Left ventricle myocardium inferior (tissue), 1 donor: ENCODE measurements at places on chromosomes 5 and 9. TPM values are rescaled to one million over a fixed set of nuclear protein-coding genes. Genes with fewer than 3 reads are reported as not detected.

- H3K4me3 ChIP-seq = no peak overlapping the region
Measured at GRCh38 chr9:95061916-95062595, 255.5 kb downstream of the FANCC start.

- H3K36me3 ChIP-seq = no peaks in the 10 kb centered on the region
- DNase-seq = no peak
- peak overlapping the region; percentile 72 for H3K27ac ChIP-seq
- H3K4me3 ChIP-seq = no peak overlapping the region
- H3K4me1 ChIP-seq = peaks cover 100% of the 10 kb centered on the region
Measured at GRCh38 chr9:134385915-134386314, 59.7 kb downstream of the RXRA start.

- peaks cover 60% of the 10 kb centered on the region for H3K27me3 ChIP-seq
- no peak for DNase-seq
- no peak overlapping the region for H3K4me3 ChIP-seq
- no peaks in the 10 kb centered on the region for H3K4me1 ChIP-seq
- no peaks in the 10 kb centered on the region for H3K36me3 ChIP-seq
Measured at GRCh38 chr9:126117631-126118030, 209.0 kb upstream of the MVB12B start.

GRCh38 chr9:88672874-88673689, 138.1 kb downstream of the NXNL2 start:
- no peaks in the 10 kb centered on the region for H3K36me3 ChIP-seq
- H3K27ac ChIP-seq = no peak overlapping the region
- H3K4me3 ChIP-seq = no peak overlapping the region
- H3K4me1 ChIP-seq = no peaks in the 10 kb centered on the region

DNA sequence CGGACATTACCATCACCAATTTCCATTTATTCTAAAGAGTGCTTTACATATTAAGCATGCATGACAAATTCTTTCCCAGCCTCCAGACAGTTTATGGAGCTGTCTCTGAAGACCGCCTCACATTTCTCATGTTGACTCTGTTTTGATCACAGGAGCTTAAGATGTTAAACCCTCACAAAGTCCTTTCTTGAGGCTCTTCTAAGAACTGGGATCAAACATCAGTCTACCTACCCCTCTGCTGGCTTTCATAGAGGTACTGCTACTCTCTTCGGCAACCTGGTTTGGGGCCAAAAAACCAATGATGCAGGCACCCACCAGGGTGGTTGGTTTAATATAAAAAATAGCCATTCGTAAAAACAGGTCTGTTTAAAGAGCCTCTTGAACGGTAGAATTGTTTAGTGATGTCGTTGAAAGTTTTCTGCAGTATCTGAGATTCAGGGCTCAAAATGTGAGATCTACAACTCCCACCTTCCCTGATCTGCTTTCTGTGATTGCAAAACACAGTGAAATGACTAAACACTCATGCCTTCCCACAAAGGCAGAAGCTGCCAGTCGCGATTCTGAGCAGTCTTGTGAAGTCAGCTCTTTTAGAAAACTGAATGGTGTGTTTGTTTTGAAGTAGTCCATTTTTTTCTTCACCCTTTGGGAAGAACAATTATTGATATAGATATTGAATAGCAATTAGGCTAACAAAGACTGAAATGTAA, 3.5 kb downstream of the RXFP3 start:
- H3K27ac ChIP-seq = no peak overlapping the region
- peaks cover 94% of the 10 kb centered on the region for H3K27me3 ChIP-seq
- DNase-seq = no peak
- peaks cover 20% of the 10 kb centered on the region for H3K4me1 ChIP-seq
- no peaks in the 10 kb centered on the region for H3K36me3 ChIP-seq
- H3K4me3 ChIP-seq = no peak overlapping the region

DNA sequence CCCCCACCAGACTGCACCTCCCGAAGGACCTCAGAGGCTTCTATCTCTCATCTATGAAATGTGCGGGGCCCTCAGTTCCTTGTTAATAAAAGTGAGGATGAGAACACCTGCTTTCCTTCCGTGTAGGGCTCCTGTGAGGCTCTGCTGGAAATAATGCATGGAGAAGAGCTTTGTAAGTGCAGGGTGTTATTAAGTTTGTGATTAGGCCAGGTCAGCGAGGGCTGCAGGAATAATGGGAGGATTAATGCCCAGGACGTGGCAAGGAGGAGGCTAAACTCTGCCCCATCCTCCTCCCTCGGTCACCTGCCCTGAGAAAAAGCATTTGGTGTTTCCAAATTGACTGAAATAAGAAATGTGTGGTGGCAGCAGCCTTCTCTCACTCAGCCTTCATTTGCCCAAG, 83.5 kb upstream of the HSPA9 start:
- no peaks in the 10 kb centered on the region for H3K36me3 ChIP-seq
- no peak overlapping the region for H3K4me3 ChIP-seq
- H3K27me3 ChIP-seq = no peaks in the 10 kb centered on the region
- H3K4me1 ChIP-seq = peaks cover 42% of the 10 kb centered on the region
- no peak overlapping the region for H3K27ac ChIP-seq
- no peak for DNase-seq

DNA sequence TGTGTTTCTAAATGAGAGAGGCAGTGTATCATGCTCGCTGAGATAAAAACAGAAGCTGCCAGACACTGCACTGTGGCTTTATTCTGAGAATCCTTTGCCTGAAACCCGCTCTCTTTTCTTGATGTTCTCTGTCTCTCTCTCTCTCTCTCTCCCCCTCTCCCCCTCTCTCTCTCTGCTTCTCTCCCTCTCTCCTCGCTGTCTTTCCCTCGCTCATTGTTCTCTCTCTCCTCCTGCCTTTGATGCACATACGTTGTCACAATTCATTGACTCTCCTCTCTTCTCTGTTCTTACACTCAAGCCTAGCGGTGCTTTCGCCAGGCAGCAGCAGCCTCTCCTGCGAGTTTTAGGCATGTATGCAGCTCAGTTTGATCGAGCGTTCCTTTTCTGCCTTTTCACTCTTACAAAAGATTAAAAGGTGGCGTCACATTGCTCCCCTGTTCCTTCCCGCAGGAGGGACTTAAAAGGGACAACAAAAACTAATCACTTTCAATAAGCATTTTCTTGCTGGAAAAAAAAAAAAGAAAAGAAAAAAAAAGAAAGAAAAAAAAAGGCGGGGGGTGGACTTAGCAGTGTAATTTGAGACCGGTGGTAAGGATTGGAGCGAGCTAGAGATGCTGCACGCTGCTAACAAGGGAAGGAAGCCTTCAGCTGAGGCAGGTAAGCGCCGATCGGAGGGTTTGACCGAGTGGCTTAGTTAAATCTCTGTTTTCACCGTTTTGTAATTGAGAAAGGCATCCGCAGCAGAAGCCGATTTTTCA, 717.9 kb upstream of the WWC1 start:
- H3K36me3 ChIP-seq = no peaks in the 10 kb centered on the region
- DNase-seq = no peak
- H3K27me3 ChIP-seq = peaks cover 97% of the 10 kb centered on the region
- no peak overlapping the region for H3K27ac ChIP-seq

- H3K27me3 ChIP-seq = peaks cover 58% of the 10 kb centered on the region
- no peak overlapping the region for H3K4me3 ChIP-seq
- DNase-seq = peak; percentile 28
- no peak overlapping the region for H3K27ac ChIP-seq
Measured at GRCh38 chr9:219670-220365, 5.2 kb downstream of the DOCK8 start.

DNA sequence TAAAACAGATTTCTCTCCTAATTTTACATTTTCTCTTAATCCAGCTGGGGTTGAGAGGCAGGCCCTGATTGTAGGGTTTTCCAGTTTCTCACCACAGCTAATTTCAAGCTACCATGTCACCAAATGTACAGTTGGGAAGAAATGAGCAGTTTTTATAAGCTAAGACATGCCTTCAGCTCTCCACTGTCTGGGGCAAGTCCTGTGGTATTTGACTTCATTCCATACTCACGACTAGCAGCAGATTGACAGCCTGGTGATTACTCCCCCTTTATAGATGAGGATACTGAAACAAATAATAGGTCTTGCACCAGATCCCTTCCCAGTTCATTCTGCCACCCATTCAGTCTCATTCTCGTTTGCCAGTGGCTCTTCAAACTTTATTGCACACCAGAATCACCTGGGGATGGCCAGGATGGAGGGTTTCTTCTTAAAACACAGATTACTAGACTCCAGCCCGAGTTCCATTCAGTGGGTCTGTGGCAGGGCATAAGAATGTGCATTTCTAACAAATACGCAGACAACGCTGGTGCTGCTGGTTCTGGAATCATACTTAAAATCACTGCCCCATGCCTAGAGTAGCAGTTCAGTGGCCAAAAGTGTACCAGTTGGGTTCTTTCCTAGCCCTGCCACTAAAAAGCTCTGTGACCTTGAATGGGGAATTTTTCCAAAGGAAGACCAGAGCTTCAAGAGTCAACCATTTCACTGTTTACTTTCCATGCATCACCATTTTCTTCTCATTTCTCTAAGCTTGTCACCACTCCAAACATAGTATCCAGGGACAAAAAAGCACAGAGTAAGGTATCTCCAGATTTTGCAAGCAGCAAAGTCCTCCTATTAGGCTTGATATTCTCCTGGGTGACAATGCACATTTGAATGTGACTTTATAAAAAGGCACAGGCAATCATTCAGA, 64.3 kb downstream of the CSNK1A1 start:
- no peaks in the 10 kb centered on the region for H3K27me3 ChIP-seq
- no peaks in the 10 kb centered on the region for H3K36me3 ChIP-seq
- DNase-seq = no peak
- H3K4me3 ChIP-seq = no peak overlapping the region
- peak overlapping the region; percentile 94 for H3K27ac ChIP-seq

GRCh38 chr5:35651002-35651756, 33.5 kb downstream of the SPEF2 start:
- H3K4me1 ChIP-seq = no peaks in the 10 kb centered on the region
- no peak for DNase-seq
- H3K27me3 ChIP-seq = no peaks in the 10 kb centered on the region
- no peak overlapping the region for H3K4me3 ChIP-seq
- no peaks in the 10 kb centered on the region for H3K36me3 ChIP-seq
- H3K27ac ChIP-seq = no peak overlapping the region

DNA sequence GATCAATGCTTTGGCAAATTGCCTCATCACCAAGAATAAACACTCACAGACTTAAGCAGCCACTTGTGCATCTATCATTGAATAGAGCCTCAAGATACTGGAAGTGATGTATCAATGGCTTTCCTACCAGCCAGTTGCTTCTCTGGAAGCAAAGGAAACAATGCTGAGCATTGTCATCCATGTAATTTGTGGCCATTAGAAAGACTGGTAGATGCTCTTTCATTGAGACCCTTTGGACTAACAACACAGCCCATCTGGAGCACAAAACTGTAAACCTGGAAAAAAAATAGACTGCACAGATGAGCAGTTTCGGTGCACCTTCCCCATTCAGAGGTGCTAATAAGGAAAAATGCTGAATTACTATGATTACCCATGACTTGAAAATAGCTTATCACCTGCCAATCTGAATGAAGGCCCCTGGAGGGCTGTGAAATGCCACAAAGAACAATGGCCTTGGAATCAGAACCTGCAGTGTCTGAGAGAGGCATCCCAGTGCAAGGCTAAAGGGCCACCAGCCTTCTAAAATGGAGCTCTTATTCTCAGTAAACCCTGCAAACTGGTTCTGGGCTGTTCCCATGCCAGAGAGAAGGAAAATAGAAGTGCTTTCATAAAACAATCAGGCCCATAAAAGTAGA, 127.5 kb downstream of the RFK start:
- H3K27me3 ChIP-seq = no peaks in the 10 kb centered on the region
- H3K4me1 ChIP-seq = no peaks in the 10 kb centered on the region
- DNase-seq = no peak
- no peaks in the 10 kb centered on the region for H3K36me3 ChIP-seq
- no peak overlapping the region for H3K27ac ChIP-seq

GRCh38 chr5:83987513-83988292, 267.0 kb upstream of the HAPLN1 start:
- H3K4me3 ChIP-seq = no peak overlapping the region
- DNase-seq = no peak
- H3K27ac ChIP-seq = no peak overlapping the region

DNA sequence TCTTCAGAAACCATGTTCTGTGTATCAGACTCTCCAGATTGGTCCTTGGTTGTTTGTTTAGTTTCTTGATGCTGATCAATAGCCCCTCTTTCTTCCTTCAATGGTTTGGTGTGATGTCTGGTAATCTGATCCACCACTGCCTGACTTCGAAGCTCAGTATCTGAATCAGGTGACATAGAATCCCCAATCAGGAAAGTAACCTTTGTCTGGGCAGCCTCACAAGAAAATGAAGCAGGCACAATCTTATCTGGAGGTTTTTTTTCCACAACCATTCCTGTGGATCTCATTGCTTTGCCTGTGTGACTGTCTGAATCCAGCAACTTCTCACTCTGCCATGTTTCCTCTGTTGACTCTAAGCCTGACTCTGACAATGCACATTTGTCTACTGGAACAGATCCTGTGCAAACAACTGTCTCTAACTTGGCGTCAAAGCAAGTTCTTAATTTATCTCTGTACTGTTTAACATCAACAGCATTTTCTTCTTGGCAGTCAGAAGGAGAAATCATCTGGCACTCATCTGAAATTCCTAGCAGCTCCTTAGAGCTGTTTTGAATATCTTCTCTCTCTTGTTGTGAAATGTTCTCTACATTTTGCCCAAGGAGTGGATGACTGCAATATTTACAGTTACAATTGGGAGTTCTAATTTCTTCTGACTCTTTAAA, 37.1 kb upstream of the RAPGEF6 start:
- H3K27ac ChIP-seq = peak overlapping the region; percentile 81
- no peak for DNase-seq
- peaks cover 54% of the 10 kb centered on the region for H3K36me3 ChIP-seq
- peaks cover 51% of the 10 kb centered on the region for H3K4me1 ChIP-seq
- no peaks in the 10 kb centered on the region for H3K27me3 ChIP-seq
- H3K4me3 ChIP-seq = no peak overlapping the region

- DNase-seq = no peak
- H3K27me3 ChIP-seq = no peaks in the 10 kb centered on the region
- no peaks in the 10 kb centered on the region for H3K4me1 ChIP-seq
- H3K4me3 ChIP-seq = no peak overlapping the region
- H3K27ac ChIP-seq = no peak overlapping the region
- no peaks in the 10 kb centered on the region for H3K36me3 ChIP-seq
Measured at GRCh38 chr5:19713740-19714139, 274.3 kb downstream of the CDH18 start.

- no peak overlapping the region for H3K27ac ChIP-seq
- DNase-seq = no peak
- no peaks in the 10 kb centered on the region for H3K36me3 ChIP-seq
- no peaks in the 10 kb centered on the region for H3K27me3 ChIP-seq
- no peak overlapping the region for H3K4me3 ChIP-seq
Measured at GRCh38 chr5:72784129-72784528, 32.3 kb upstream of the TNPO1 start.

DNA sequence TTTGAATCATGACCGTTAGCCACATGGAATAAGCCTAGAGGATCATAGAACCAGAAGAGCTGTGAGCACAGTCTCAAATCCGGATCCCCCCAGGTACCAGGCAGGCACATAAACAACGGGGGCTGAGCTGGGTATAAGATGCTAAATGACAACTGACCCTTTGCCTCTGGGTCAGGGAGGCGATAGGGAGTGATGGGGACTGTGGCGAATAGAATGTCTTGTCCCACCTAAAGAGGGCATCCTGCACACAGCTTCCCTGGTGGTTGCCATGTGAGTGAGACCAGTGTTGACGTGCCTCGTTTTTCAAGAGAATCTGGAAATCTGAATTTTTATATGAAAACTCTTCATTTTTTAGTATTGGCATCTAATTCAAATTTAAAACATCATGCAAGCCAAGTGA, 33.6 kb downstream of the SLC6A7 start:
- no peak for DNase-seq
- no peaks in the 10 kb centered on the region for H3K27me3 ChIP-seq

The CCDC112 gene
- 5.3 TPM for total RNA-seq

The DNM1 gene
- 4.9 TPM for total RNA-seq

The ADCY2 gene
- 0.30 TPM for total RNA-seq

The EXOSC2 gene
- 12.0 TPM for total RNA-seq

The GRXCR2 gene
- 1.1 TPM for total RNA-seq

The STXBP1 gene
- 36.9 TPM for total RNA-seq

The POU5F2 gene
- total RNA-seq = 0.16 TPM

The STK32A gene
- total RNA-seq = 0.80 TPM
